ENCODE measurements at places on chromosomes 6 and 20.

DNA sequence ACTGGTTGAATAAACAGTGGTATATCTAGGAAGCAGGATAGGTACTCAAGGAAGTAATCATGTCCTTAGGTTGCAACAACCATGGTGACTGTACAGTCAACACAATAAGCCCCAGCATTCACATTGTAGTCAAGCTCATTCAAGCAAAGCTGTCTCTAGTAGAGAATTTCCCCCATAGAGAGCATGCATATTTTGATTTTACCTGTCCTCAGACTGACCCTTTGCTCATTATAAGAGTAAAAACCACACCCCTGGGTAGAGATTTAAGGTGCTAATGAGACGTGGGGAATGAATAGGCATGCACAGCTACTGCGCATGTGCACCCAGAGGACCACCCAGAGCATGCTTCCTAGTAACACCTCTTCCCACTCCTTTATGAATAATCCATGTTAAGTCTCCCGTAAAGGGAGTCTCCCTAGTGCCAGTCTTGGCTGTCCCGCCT lies 6.1 kb upstream of the RNF8 start:
- no peak for DNase-seq

- DNase-seq: no peak
Observed at GRCh38 chr6:116087437-116088027, 13.1 kb upstream of the NT5DC1 start.

DNA sequence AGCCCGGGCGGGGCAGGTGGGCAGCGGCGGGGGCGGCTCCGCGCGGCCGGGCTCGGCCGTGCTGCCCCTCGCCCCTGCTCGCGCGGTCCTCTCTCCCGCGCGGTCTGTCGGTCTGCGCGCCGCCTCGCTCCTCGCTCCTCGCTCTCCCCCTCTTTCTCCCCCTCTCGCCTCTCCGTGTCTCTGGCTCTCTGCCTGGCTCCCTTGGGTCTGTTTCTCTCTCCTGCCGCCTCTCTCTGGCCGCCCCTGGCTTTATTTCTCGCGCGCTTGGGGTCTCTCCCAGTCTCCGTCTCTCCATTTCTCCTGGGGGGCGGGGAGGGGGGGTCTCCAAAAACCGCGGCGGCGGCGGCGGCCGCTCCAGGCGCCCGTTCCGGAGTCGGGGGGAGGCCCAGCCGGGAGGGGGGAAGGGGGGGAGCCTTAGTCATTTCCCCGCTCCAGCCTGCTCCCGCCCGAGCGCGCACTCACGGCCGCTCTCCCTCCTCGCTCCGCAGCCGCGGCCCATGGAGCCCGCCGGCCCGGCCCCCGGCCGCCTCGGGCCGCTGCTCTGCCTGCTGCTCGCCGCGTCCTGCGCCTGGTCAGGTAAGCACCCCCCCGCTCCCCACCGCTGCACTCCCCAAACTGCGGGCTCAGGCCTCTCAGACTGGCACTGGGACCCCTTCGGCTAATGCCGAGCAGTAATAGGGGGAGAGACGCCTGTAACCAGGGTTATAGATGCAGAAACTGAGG lies at the start of gene SIRPA:
Gene SIRPA, plus strand, starts transcription at position 457 of the 723 bp plus-strand sequence. Its CDS starts 41 bp downstream, at position 498.
- no peak for DNase-seq

DNA sequence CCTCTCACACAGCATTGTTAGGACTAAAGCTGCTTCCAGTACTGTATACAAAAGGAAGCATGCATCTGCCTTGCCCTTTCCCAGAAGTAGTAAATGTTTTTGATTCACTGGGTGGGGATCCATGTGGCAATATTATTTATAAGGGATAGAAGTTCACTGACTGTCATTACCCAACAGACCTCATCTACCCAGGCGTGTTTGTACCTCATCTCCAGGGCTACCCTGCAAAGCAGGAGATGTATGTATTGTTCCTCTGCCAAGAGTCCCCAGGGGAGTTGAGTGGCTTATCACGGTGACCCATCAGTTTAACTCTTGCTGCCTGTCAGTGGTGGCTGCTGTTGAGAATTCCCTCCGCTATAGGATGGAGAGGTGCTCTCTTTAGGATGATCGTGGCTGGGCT lies 42.5 kb downstream of the SLC24A3 start:
- no peak for DNase-seq

- no peak for DNase-seq
Observed at GRCh38 chr20:25991051-25991755, 294.6 kb upstream of the ZNF337 start.

- DNase-seq: no peak
Observed at GRCh38 chr20:53898556-53898931, 171.8 kb downstream of the BCAS1 start.

GRCh38 chr6:112337209-112337638 lies 9.9 kb upstream of the RFPL4B start:
- DNase-seq: no peak

DNA sequence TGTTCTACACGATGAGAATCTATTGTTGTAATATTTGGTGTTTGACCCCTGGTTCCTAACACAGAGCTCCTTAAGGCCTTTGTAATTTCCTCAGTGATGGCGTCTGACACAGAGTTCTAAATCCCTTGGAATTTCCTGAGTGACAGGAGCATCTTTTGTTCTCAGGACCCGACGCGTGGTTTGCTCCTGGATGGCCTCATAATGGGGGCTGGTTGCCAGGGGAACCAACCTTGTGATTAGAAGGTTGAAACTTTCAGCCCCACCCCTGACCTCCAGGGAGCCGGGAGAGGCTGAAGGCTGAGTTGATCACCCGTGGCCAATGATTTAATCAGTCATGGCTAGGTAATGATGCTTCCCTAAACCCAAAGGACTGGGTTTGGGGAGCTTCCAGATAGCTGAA lies 20.5 kb upstream of the ZNF133 start:
- DNase-seq: no peak

- DNase-seq: no peak
Observed at GRCh38 chr20:33685328-33686099, 671 bp downstream of the E2F1 start.

GRCh38 chr6:40708049-40708448 lies 120.9 kb upstream of the LRFN2 start:
- DNase-seq: no peak

- DNase-seq: no peak
Observed at GRCh38 chr20:44324343-44324742, 12.5 kb upstream of the R3HDML start.

- no peak for DNase-seq
Observed at GRCh38 chr20:50913690-50914375, 17.4 kb downstream of the ADNP start.

- peak; percentile 59 for DNase-seq
Observed at GRCh38 chr6:27251606-27252251, 4.2 kb downstream of the PRSS16 start.

DNA sequence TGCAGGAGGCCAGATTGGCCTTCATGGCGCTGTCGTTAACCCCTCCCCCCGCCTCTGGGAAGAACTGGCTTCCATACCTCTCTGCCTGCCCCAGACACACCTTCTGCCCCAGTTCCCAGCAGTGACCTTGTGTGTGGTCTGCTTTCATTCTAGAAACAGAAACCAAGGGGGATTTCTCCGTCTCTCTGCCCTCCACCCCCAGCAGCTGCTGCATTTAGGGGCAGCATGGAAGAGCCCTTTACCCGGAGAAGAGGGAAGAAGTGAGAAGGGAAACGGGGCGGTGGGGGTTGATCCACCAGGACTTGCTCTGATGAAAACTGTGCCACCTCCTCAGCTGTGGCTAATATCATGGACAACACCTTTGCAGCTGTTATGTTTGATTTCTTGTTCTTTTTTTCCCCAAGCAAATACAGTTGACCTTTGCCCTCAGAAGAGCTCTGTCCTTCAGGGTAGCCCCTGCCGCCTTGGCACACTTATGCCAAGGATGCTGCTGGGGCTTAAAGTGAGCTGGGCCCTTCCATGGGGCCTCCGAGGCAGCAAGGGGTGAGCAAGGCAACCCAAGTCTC lies 6.1 kb downstream of the GLP1R start:
- no peak for DNase-seq

GRCh38 chr6:169172456-169172855 lies 81.2 kb downstream of the THBS2 start:
- no peak for DNase-seq

- no peak for DNase-seq
Observed at GRCh38 chr6:620950-621349, 36.0 kb downstream of the HUS1B start.

DNA sequence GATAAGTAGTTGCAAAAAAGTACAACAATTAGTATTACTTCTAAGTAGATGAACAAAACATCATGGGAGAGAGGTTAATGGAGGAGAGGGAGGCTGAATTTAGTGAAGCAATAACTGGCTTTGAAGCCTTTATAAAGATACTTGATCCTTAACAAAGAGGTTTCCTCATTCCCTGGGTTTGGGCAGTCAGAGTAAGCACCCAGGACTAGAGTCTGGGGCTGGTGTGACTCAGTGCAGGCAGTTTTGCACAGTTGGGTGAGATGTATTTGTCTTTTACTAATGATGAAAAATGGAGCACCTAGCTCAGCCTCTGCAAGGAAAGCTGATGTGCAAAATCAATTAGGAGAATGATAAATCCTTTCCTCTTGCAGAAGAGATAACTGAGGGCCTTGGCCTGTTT lies 11.8 kb upstream of the OPN5 start:
- DNase-seq: no peak
